RPMI8226 (cell line): ENCODE measurements at places on chromosomes 2 and 18.

- no peak for DNase-seq
These were observed 475.6 kb upstream of the ZEB2 start for GRCh38 chr2:144995482-144995881.

DNA sequence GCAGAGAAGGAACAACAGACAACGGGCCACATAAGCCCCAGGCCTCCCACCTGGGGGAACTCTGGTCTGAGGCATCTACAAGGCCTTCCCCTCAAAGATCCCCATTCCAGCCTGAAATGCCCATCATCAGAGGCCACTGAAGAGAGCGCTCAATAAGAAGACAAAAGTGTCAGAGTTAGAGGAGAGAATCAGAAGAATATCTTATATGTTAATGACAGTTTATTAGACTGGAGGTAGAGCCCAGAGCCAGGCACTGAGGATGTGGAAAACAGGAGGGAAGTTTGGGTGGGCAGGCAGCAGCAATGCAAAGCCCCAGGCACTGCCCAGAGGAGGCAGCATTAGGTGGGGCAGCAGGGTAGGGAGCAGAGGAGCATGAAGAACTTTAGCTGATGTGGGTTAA, 2.9 kb upstream of the CTIF start:
- DNase-seq, result no peak

GRCh38 chr2:68721482-68722101, 13.0 kb upstream of the ARHGAP25 start:
- no peak for DNase-seq

GRCh38 chr2:11029136-11029535, 117.4 kb downstream of the KCNF1 start:
- DNase-seq, result no peak

DNA sequence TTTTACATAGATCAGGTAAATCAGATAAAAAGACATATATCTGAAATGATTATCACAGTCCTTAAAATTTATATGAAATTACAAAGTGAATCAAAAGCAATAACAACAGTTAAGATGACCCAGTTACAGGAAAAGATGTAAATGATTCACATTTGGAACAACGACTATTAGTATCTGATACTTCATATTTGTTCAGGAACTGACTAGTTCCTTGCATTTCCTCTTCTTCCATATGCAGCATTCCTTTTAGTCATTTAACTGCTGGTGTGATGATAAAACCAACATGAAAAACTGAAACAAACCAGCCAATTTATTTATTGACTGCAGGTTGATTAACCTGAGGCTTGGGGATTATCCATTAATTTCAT, 75.2 kb downstream of the RBMS1 start:
- DNase-seq, result no peak

DNA sequence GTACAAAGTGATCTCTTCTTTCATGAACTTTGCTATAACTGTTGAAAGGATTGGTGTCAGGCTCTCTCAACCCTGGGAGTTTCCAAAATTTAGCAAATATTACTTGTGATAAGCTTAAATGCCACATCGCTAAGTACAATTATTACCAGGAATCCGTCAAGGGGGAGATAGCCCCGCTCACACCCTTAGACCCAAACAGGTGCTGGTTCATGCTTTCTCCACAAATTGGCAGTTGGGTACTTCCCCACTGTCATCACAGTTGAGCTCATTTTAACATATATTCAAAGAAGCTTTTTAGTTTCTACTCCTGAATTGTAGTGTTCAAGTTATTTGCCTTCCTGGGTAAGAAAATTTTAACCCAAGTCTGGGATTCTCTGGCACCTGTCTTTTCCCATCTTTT, 29.8 kb upstream of the EPB41L5 start:
- no peak for DNase-seq

- DNase-seq, result no peak
These were observed 90.8 kb upstream of the MGAT4A start for GRCh38 chr2:98821629-98822135.

GRCh38 chr2:79960519-79960918, 344.0 kb downstream of the LRRTM1 start:
- no peak for DNase-seq

- DNase-seq, result no peak
These were observed 398.8 kb upstream of the TRIB2 start for GRCh38 chr2:12317814-12318426.
